ENCODE measurements at places on chromosomes 1 and 21.

GRCh38 chr1:184299406-184299790, 87.4 kb upstream of the C1orf21 start:
- DNase-seq: no peak

- DNase-seq: no peak
These were observed 68.5 kb upstream of the GADD45A start for GRCh38 chr1:67616394-67616985.

DNA sequence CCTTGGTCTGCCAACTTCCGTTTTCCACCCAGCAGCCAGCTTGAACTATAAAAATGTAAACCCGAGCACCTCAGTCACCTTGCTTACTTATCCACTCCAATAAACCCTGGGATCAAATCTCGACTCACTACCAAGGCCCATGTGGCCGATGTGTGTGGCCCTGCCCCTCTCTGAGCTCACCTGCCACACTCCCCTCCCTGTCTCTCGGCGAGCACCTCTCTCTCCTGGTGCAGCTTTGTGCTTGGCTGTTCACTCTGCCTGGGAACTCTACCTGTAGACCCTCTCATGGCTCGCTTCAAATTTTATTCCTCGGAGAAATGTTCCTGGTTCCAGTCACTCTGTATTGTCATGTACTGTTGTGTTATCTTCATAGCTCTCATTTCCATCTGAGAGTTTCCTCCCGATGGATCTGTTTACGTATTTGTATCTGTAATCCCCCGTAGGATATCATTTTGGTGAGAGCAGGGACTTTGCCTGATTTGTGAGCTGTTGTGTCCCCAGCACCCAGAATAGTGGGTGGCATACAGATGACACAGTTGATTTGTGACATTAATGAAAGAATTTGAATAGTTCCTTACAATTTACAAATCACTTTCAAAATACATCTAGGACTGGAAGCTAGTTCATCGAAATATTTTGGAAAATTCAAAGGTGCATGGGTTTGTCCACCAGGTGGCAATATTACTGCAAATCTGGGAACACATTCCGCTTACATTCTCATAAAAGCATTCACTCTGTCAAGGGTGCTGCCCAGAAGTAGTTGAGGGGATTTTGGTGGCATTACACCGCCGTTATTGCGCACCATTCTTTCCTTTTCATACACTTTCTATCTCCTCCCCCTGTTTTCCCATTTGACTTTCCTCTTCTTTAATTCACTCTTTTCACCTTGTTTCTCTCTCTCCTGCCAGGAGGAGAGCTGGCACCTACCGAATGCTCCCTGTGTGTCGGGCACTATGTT, 95.3 kb downstream of the ABCA4 start:
- no peak for DNase-seq

GRCh38 chr1:201371792-201372191, 5.7 kb downstream of the TNNT2 start:
- DNase-seq: no peak

DNA sequence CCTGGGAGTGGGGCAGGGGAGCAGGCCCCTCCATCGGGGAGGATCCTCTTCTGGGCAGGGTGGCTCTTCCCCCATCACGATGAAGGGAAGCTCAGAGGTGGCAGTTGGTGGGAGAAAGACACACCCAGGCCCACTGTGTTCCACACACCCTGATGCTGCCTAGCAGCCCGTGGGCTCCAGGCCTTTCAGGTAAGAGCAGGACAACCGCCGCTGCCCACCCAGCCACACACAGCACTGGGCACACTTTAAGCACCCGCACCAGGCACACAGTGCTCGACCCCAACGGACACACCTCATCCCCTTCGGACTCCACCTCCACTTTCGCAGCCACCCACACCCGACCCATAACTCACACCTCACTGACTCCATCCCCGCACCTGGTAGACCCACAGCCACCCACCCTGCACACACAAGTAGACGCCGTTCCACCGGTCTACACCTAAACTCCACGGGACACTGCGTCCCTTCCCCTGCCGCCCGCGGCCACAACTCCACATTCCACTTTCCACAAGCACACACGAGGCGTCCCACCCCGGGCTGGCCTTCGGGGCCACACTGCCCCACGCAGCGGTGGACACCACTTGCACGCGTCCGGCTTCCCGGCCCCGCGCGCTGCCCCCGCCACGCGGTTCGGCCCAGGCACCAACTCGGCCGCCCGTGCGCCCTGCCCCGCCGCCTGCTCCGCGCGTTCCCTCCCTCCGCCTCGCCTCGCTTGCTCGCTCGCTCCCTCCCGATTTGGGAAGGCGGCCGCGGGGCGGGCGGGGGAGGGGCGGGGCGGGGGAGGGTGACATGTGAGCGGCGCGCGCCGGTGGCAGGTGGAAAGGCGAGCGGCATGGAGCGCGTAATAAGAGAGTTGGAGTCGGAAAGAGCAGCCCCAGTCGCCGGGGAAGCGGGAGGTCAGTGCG, at the start of gene KCNQ4:
Gene KCNQ4 (plus strand): TSS at position 787 of the 905 bp plus-strand sequence. CDS start 307 bp downstream, outside the sequence.
- DNase-seq: no peak

DNA sequence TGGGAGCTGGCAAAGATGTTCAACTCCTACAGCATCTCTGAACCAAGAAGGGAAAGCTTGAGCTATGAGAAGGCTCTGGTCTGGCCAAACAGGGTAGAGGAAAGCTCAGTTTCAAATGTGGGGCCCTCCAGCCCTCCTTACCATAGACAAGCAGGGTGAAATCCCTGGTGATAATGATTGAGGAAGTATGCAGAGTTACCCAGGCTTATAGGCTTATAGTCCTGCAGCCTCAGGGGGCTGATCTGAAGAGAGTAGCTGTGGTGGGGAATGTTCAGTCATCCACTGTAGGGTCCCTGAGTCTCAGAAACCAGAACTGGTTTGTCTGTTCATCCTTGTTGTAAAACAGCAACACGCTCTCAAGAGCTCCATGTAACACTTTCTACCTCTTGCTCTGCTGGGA, 19.8 kb upstream of the LY9 start:
- no peak for DNase-seq

GRCh38 chr1:119003413-119004128, 15.4 kb upstream of the TBX15 start:
- DNase-seq: no peak

GRCh38 chr21:29501451-29501850, 202.7 kb downstream of the BACH1 start:
- no peak for DNase-seq

GRCh38 chr1:176854121-176854520, 310.4 kb downstream of the ASTN1 start:
- DNase-seq: no peak

DNA sequence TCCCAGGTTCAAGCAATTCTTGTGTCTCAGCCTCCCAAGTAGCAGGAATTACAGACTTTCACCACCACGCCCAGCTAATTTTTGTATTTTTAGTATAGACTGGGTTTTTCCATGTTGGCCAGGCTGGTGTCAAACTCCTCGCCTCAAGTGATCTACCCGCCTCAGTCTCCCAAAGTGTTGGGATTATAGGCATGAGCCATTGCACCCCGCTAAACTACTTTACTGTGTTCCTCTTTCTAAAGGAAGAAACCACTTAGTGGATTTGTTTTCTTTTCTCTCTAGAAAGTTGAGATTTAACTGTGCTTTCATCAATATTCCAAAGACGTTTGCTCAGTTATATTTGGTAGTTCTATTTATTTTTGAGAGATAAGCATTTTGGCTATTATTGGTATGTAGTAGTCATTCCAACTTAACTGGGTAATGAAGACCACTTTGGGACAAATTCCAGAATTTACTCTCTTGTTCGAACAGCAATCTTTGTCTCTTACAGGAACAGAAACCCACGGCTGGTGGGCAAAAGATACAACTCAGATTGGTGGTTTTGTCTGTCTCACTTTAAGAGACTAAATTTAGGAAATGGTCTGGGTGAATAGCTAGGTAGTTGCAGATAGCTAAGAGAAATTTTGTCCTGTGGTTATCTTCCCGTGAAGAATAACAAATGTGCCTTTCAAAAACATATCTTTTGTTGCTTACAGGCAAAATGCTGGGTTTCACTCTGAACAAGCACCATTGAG, 103.5 kb upstream of the CD55 start:
- no peak for DNase-seq

DNA sequence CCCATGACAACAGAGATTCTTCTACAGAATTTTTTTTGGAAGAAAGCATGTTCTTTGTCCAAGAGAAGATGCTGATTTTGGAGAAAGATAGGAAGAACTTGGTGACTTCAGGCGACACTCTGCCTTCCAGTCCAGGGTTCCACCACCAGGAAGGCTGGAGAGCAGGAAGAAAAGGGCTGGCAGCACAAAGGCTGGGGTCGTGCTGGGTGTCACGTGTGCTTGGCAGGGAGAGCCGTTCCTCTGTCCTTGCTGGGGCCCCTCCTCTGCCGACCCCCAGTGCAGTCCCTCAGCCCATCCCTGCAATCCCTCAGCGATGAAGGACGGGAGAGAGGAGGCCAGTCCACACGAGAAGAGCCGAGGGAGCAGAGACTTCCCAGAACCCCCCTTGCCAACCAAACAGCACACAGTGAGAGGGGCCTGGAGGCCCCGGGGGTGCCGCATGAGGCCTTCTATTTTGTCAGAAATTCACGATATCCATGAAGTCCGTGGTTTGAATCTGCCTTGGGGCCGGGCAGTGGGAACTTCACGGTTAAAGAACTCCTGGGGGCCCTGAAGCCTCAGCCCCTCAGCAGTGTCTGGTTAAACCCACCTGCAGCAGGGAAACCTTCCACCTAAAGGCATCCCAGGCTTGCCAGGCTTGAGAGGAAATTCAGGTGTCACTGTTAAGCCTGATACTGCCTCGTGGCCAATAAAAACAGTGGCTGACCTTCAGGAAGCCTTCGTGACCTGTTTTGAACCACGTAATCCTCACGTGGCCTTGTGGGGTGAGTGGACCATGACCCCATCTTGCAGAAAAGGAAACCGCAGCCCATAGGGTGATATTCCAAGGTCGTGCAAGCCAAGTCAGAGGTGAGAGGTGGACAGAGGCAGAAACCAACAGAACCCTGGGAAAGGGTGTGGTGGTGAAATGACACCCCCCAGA, 3.4 kb downstream of the KRTAP10-12 start:
- no peak for DNase-seq

DNA sequence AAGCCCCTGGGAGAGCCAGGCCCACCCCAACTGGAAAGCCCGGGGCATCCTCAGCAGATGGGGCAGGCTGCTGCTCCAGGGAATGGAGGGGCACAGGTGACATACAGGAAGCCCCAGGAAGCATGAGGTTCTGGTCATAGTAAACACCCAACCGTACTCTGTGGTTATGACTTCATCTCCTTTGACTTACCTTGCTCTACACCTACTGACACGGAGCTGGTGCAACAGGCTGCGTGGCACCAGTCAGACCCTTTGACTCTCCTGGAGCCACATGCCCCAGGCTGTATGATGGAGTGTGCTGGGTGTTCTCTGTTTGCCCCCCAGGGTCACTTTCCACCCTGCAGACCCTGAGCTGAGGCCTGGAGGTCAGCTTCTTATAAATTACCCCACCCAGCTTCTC, 72.1 kb downstream of the PGBD5 start:
- no peak for DNase-seq

DNA sequence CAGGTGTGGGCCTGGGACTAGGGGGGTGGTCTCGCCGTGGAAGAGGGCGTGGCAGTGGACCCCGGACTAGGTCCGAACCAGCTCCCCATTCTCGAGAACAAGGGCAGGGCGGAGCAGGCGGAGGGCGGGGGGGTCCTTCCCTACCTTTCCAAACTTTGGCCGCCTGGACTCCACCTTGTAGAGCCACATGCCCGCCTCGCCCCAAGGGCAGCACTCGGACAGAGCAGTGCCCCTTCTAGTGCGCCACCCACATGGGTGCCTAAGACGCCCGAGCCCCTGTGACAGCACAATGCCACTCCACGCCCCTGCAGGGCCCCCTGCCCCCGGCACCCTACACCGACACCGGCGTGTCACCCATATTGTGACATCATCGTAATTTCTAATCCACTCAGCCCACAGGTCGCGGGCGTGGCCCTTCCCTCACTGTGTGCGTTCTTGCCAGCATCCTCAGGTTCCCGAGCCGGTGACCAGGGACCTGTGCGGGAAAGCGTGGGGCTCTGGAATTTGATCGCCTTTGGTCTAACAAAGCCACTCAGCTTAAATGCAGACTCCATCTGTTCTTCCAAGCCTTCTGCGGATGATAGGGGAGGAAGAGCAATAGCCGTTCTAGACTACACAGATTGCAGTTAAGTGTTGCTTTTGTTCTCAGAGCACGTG, 553 bp upstream of the STMN1 start:
- DNase-seq: no peak

DNA sequence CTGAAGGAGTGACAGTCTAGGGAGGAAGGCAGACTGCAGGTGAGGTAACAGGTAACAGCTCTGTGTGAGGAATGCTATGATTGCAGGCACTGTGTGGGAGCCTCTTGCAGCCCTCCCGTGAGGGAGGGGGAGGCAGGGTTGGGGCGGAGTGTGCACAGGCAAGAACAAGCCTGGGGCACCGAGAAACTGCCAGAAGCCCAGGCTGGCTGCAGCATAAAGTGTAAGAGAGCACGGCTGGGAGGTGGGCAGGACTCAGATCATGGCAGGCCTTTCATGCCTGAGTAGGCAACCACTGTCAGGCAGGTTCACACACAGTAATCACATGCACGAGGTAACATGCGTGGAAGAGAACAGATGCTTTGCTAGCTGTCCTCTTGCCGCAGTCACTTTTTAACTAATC, 11.3 kb upstream of the RHEX start:
- no peak for DNase-seq
